ENCODE measurements at places on chromosomes 1 and 21.

GRCh38 chr1:116909512-116910378, at the start of gene PTGFRN:
PTGFRN (plus strand) TSS chr1:116909916; CDS start chr1:116910204, 288 bp downstream.
- DNase-seq: no peak

GRCh38 chr1:241603731-241604245, 36.4 kb downstream of the CHML start:
- no peak for DNase-seq

DNA sequence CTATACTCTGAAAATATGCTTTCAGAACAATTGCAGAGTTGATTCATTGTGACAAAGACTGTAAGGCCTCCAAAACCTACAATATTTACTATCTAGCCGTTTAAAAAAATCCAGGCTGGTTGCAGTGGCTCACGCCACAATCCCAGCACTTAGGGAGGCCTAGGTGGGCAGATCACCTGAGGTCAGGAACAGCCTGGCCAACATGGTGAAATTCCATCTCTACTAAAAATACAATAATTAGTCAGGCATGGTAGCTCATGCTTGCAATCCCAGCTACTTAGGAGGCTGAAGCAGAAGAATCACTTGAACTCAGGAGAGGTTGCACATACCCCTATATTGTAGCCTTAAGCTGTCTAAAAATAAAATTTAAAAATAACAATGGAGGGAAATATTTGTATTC, 5.3 kb upstream of the TFF2 start:
- no peak for DNase-seq

DNA sequence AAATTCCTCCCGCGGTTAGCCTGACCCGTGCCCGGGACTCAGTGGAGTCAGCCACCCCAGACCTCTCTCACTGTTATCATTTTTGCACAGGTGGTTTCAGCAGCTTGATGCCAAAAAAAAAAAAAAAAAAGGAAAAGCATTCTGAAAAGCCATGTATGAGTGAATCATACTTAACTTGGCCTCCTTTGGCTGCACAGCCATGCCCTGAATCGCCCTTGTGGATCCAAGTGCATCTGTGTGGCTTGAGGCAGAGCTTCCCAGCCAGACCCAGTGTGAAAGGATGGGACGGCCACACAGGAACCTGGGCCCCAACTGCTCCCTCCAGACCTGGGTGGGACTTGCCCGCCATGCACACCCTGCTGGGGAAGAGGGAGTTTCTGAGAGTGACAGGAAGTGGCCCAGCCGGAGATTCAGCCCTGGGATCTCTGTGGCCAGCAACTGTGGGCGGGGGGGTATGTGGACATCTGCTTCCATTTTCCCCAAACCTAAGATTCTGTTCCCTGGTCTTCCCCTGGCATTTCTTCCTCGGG, 8.6 kb downstream of the YBEY start:
- DNase-seq: no peak

GRCh38 chr1:116764906-116765862, 11.0 kb downstream of the CD2 start:
- DNase-seq: no peak

GRCh38 chr1:212040629-212041412, 5.3 kb downstream of the DTL start:
- DNase-seq: no peak

GRCh38 chr1:206684478-206685333, at the start of gene MAPKAPK2:
MAPKAPK2 (plus strand) TSS chr1:206684905; CDS start chr1:206685230, 325 bp downstream.
- DNase-seq: peak; percentile 69

DNA sequence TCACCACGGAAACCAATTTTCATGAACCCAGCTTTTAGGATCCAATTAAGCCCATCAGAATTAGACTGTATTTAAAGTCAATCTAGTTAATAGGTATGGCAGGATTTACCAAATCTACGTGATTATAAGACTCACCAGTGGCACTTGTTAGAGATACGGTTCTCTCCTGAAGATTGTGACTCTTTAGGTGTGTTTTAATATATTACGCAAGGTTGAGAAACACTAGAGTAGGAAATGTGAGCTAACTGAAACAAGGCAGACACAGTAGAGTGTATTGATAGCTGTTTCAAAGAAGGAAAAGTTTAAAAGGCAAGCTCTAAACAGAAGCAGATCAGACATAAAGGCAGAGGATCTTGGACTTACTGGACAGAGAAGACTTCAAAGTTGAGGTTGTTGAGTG, 11.2 kb upstream of the RPE65 start:
- DNase-seq: no peak

GRCh38 chr1:113021430-113022085, 51.4 kb upstream of the LRIG2 start:
- no peak for DNase-seq

GRCh38 chr21:26351661-26352060, 181.1 kb upstream of the APP start:
- no peak for DNase-seq

- no peak for DNase-seq
Measured at GRCh38 chr1:64829411-64830029, 84.6 kb downstream of the RAVER2 start.

- DNase-seq: no peak
Measured at GRCh38 chr1:54869173-54869851, 17.7 kb downstream of the DHCR24 start.

DNA sequence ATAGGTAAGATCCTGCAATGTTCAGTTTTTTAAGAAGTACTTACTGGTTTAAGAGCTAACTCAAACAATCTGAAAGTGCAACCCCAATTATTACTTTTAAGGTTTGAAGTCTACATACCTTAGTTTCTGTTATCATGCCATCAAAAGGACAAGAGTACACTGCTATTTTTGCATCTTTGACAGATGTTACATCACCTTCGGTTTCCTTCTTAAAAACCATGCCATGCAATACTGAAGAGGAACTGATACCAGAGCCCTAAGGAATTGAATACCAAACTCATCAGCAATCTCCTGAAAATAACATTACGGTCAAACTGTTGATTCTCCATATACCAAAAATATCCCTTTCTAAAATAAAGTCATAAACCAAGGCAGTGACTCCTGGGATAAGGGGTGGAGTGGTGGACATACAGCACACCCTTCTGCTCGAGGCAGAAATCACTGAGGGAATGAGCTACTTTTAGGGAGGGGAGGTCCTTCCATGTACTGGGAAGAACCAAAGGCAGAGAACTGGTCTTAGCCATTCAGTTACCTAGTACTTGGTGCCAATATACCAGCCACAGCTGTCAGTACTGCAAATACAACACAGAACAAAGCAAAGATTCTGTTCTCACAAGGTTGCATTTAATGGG, 8.5 kb downstream of the CCT8 start:
- no peak for DNase-seq

DNA sequence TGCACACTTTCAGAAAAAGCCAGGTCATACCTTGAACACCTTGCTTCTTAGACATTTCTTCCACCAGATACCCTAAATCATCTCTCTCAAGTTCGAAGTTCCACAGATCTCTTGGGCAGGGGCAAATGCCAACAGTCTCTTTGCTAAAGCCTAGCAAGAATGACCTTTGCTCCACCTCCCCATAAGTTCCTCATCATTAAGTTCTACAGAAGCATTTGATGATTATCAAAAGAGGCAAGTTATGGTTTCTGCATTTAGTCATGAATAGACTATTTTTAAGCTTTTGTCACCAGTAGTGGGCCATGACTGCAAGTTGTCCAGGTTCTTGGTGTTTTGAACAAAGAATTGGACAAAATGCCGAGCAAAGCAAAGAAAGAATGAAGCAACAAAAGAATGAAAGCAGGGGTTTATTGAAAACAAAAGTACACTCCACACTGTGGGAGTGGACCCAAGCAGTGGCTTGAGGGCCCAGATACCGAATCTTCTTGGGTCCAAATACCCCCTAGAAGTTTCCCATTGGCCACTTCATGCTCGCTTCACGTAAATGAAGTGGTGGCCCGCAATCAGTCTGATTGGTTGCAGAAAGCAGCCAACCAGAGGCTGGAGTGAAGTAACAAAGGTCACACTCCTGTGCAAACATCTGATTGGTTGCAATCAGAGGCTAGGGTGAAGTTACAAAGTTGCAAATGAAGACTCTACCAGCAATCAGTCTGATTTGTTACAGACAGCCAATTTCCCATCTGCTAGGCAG, 9.8 kb upstream of the EGLN1 start:
- no peak for DNase-seq

DNA sequence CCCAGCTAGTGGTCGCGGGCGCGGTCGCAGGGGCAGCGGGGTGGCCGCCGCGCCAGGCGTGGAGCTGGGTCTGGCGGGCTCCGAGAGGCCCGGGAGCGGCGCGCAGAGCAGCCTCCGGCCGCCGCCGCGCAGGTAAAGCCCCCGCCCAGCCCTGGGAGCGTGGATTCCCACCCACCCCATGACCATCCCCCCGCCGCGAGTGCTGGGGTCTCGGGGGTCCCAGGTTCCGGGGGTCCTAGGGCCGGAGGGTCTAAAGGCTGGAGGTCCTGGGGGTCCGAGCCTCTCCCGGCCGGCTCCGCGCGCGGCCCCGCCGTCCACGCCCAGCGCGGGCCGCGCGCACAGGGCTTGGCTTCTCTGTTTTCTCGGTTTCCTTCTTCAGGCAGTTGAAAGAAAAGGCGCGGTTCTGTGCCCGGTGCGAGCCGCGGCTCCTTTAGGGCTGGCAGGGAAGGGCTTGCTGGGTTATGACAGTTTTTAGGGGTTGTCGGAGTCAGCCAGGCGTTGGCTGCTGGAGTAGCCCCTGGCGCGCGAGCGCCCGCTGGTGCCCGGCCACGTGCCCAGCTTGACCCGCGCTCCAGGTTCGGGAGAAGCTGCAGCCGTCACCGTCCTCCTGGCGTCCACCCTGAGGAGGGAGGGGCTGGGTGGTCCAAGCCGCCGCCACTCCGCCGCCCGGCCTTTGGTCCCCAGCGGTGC, 359 bp downstream of the LRRC3 start:
- peak; percentile 19 for DNase-seq

DNA sequence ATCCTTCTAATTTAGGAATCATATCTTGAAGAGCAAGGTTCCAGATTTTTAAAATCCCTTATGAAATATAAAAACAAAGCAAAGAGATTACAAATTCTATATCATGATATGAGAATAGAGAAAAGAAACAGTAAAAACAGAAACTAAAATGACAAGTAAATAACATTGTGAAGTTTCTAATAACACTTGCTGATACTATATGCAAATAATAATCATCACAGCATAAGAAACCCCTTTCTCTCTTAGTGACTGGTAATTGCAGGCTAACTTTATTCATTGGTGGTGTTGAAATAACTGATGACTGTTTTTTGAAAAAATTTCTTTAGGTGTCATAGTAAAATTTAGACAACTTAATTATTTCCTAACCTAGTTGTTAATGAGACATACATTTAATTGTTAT, 281.6 kb downstream of the PLA2G4A start:
- no peak for DNase-seq

DNA sequence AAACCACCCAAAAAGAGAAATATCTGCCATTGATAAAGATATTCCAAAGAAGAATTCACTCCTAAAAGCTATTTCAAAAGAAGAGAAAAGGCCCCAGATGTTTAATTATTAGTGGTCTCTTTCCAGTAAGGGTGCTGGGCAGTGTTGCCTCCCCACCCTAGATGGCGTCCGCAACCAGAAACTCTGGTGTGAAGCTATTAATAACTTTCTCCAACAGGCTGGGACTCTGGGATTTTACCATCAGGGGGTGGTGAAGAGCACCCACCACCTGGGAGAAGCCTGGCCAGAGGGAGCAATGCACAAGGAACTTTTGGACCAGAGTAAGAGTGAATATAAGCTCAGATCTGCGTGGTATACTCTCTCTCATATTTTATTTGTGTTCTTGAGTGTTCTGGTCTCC, 115.4 kb upstream of the TIAM1 start:
- no peak for DNase-seq

GRCh38 chr1:46219551-46220520, 16.7 kb downstream of the LURAP1 start:
- no peak for DNase-seq

GRCh38 chr1:156368889-156369684, at the start of gene RHBG:
RHBG (plus strand) TSS chr1:156369211; CDS start chr1:156369250, 39 bp downstream.
- DNase-seq: no peak

GRCh38 chr1:103218821-103219220, 110.5 kb upstream of the COL11A1 start:
- no peak for DNase-seq

GRCh38 chr1:51192213-51192843, 43.7 kb upstream of the RNF11 start:
- peak; percentile 31 for DNase-seq

GRCh38 chr1:2385606-2386280, 5.6 kb downstream of the MORN1 start:
- DNase-seq: no peak

GRCh38 chr1:29195881-29196291, 14.2 kb upstream of the SRSF4 start:
- DNase-seq: no peak

GRCh38 chr1:179955287-179955680, 674 bp downstream of the CEP350 start:
- no peak for DNase-seq

DNA sequence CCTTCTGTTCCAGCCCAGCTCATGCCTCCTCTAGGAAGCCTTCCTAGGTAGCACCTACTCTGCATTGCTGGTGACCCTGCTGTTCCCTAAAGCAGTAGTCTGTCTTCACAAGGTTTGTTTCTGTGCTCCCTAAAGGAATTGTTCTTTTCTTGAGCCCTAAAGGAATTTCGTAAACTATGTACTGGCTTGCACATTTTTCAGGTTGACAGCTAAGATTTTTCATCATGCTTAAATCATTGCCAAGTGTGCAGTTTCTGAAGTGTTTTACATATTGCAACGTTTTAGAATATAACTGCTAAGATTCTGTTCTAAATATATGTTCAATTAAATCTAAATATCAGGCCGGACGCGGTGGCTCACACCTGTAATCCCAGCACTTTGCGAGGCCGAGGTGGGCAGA, 13.1 kb downstream of the S100A16 start:
- no peak for DNase-seq

DNA sequence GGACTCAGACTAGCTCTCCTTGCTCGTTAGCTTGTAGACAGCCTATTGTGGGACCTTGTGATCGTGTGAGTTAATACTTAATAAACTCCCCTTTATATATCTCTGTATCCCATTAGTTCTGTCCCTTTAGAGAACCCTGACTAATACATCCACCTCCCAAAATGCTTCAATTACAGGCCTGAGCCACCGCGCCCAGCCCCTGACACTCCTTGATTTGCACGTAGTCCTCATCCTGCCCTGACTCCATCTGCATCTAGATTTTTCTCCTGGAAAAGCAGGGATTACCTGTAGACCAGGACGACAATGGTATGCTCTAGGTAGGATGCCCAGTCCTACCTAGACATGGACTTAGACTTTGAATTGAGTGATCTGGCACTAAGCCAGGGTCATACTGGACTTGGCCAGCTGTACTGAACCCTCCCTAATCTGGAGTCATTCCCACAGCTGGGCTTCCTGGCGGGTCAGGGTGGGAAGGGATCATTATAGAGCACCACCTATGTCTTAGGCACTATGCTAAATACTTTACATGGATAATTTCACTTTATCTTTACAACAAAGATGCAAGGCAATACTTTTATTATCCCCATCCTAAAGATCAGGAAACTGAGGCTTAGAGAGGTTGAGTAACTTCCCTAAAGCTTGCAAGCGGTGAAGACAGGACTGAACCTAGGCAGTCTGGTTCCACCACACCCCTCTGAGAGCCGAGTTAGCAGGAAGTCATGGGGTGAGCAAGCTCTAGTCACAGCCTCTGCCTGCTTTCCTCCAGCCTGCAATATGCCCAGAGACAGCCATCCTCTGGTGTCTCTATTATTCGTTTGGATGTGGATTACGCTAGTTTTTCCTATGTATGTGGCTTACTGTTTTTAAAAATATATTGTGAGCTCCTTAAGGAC, 89.4 kb downstream of the DTL start:
- no peak for DNase-seq
